ENCODE measurements at places on chromosomes 7 and 10. TPM values are rescaled to one million over a fixed set of nuclear protein-coding genes. Genes with fewer than 3 reads are reported as not detected.

- DNase-seq: no peak
Observed at GRCh38 chr10:50404021-50404773, 152.9 kb upstream of the ASAH2 start.

- peak; percentile 15 for DNase-seq
Observed at GRCh38 chr10:42963312-42963711, 113.6 kb upstream of the RET start.

GRCh38 chr7:96188591-96188991 is 133.3 kb downstream of the SLC25A13 start:
- no peak for DNase-seq

- DNase-seq: no peak
Observed at GRCh38 chr10:29648114-29648982, 13.6 kb upstream of the SVIL start.

DNA sequence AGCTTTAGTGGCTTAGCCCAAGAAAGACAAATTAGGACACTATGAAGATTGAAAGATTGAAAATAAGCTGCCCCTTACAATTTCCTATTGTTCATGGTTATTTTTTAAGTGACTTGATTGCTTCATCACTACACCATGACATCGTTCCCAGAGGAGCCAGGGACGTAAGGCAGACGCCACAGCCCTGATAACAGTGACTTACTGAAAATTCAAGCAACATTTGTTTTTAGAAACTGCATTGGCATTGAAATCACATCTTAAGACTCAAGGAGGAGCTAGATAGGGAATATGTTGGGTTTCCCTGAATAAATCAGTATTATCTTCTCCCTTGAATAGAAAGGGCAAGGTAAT is 38.7 kb upstream of the ANK3 start:
- peak; percentile 16 for DNase-seq

- no peak for DNase-seq
Observed at GRCh38 chr7:40499718-40500117, 364.9 kb downstream of the SUGCT start.

GRCh38 chr7:20032741-20033140 is 184.4 kb downstream of the MACC1 start:
- DNase-seq: no peak

GRCh38 chr7:44889086-44889781 is 3.9 kb upstream of the PURB start:
- no peak for DNase-seq

DNA sequence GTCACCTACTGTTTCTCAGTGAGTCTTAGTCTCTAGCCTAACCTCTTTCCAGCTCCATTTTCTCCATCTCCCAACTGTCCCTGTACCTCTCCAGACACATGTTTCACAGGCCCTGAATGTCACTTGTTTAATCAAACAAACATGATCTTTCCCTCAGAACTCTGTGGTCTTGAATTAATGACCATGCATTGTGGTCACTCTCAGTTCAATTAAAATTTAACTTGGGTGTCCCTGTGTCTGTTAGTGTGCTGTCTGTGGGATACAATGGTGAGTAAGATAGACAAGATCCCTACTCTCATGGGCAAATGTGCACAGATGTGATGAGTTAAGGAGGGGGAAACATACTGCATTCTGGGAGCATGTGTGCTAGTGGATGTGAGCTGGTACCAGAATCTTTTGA is 65.0 kb downstream of the RBM33 start:
- DNase-seq: no peak

DNA sequence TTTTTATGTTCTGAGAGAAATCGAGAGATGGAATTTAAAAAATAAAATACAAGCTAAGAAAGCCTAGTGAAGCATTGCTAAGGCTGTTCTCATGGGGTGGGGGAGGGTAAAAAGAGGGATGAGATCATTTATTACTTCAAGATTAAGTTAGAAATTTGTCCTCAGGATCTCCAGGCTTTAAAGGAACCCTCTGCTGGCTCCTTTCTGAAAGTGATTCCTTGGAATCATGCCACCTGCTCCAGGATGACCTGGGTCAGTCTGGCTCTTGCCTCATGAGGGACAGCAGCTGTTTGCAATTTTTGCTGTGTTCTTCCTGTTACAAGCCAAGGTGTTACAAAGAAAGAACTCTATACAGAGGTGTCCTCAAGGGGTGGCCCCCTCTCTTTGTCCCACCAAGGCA is 69.8 kb downstream of the CDK1 start:
- DNase-seq: no peak

DNA sequence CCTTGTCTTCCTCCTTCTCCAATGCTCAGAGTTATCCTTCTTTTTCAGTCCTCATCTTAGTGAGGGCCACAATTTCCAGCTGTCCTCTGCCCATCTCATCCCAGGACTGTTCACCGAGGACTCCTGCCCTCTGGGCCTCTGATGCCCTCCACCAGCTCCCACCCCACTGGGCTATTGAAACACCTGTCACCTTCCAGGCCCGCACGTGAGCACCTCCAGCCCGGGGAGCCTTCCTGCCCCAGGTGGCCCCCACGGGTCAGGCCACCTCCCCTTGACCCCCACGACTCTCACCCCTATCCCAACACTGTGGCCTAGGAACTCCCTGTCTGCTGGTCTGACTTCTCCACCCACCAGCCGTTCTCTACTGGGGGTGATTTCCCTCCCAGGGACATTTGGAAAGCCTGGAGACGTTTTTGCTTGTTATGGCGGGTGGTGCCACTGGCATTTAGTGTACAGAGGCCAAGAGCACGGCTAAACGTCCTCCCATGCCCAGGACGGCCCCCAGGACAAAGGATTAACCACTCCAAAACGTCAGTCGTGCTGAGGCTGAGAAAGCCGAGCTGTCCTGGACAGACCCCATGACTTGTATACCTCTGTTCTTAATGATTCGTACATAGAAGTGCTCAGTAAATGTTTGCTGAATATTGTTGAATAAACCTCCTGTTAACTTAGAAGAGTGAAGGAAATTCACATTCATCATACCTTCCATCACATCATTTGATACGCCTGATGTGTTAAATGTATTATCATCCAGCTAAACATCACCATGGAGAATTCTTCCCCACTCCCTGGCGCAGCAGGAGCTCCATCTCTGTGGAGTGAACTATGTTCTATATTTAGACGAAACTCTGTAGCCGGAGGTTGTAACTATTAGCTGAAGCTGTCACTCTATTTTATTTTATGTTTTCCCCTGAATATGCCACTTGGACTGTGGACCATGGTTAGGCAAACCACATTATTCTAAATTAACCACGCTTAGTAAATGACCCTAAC is 270.1 kb upstream of the SHH start:
- no peak for DNase-seq

DNA sequence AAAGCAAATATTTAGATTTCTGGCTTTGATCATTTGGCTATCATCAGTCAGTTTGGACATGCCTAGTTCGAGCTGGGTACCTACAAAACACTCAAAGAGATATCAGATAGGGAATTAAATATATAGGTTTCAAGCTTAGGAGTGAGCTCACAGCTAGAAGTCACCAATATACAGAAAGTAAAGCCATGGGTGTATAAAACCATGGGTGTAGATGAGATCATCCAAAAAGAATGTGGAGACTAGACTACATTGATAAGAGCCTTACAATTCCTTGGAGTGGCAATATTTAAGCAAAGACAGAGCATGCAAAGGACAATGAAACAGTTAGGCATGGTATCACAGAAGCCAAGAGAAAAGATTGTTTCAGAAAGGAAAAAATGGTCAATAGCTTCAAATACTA is 7.2 kb upstream of the RALA start:
- DNase-seq: no peak

GRCh38 chr7:80611779-80612178 is 26.7 kb upstream of the CD36 start:
- DNase-seq: peak; percentile 67

DNA sequence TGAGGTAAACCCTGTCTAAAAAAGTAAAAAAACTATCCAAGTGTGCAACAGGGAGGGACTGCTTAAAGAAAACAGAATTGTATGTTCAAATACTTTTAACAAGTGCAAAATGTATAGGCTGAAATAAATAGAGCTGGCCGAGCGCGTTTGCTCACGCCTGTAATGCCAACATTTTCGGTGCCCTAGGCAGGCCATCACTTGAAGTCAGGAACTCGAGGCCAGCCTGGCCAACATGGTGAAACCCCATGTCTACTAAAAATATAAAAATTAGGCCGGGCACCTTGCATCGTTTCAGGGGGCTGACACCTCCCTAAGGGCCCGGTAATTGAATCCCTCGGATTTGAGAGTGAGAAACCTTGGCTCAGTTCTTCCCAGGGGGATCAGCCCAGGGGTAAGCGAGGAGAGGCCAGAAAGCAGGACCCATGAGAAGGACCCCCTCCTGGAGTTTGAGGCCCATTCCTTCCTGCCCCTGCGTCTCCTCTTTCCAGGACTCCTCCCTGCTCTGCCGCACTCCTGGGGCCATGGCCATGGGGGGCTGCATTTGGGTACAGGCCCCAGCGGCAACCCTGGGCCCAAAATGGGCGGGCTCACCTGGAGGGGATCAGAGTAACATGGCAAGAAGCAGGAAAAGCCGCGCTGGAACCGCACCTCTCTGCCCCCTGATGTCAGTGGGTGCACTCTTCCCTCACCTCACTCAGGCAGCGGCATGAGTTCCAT is 75.5 kb upstream of the TMEM248 start:
- no peak for DNase-seq

The ACTL6B gene
- not detected for total RNA-seq

The HEPACAM2 gene
- total RNA-seq: not detected

The LMOD2 gene
- 888 TPM for total RNA-seq

The HGF gene
- 2.3 TPM for total RNA-seq

The ANKRD26 gene
- total RNA-seq: 14.0 TPM

The TAS2R40 gene
- total RNA-seq: not detected

The AKR1E2 gene
- total RNA-seq: 5.9 TPM

The ANKRD22 gene
- not detected for total RNA-seq

The TAS2R41 gene
- total RNA-seq: not detected

Data from left ventricle myocardium inferior (tissue), 1 donor.